Activated CD8-positive, alpha-beta memory T cell treated with anti-CD3 and anti-CD28 coated beads for 48 hours (primary cell): ENCODE measurements at places on chromosomes 3 and 15.

GRCh38 chr15:77907824-77908751 lies 169.4 kb downstream of the TBC1D2B start:
- DNase-seq = peak; percentile 19

DNA sequence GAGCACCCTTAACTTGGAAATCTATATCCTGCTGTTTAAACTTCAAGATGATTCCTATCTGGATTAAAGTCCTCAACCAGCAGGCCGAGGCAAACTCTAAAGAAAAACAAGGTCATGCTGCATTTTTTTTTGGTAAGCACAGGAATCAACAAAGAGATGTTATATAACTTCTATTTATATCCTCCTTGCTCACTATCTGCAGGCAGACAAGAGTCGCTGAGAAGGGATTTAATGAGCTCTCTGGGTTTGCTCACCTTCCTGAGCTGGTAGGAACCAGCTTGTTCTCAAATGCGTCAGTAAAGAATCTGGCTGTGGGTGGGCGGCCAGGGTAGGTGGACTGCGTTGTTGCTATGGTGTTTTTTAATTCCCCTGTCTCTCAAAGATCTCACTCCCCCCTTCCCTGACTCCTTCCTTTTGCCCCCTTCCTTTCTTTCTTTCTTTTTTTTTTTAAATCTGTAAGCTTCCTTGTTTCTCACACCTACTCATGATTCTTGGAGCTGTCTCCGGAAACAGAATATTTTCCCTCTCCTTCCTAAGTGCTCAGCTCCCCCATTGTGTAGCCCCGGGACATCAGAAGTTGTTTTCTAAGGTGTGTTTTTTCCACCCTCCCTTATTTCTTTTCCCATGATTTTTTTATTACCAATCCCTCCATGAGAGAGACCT lies 228.8 kb upstream of the BHLHE40 start:
- DNase-seq = no peak

- DNase-seq = no peak
Observed at GRCh38 chr15:31280046-31280830, 46.4 kb upstream of the KLF13 start.

GRCh38 chr3:46986782-46987310 lies 7.4 kb downstream of the NBEAL2 start:
- no peak for DNase-seq

GRCh38 chr3:52188556-52188955 lies 9.4 kb upstream of the ALAS1 start:
- DNase-seq = no peak

DNA sequence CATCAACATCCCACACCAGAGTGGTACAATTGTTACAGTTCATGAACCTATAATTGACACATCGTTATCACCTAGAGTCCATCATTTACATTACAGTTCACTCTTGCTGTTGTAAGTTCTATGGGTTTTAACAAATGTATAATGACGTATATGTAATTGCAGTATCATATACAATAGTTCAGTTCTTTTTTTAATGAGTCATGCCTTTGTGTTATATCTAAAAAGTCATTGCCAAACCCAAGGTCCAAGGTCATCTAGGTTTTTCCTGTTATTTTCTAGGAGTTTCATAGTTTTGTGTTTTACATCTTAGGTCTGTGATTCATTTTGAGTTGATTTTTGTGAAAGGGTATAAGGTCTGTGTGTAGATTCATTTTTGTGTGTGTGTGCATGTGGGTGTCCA lies 160.9 kb upstream of the GALNT15 start:
- DNase-seq = no peak

DNA sequence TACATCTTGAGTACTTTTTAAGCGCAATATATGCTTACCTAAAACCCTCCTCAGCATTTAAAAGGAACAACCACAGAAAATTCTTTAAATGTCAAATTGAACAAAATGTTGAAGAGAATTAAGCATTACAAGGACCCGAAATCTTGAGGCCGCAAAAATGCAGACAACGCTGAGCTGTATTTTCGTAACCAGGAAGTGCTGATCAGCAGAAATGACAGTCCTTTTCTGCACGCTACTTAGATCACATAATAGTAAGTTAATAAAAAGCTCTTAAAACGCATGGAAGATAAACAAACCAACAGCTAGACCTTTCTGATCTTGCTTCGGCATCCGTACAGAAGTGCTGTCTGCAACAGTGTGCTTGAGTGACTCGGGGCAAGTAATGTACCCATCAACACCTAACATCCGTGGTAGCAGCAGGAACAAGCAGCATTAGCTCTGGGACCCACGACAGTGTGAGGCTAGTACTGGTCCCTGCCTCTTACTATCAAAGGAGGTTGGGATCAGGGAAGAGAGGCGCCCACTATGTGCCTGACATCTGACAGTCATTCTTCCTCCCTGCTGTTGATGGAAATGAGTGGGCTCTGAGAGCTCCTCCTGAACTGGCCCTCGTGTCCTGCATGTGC lies 1.8 kb upstream of the SSUH2 start:
- no peak for DNase-seq

DNA sequence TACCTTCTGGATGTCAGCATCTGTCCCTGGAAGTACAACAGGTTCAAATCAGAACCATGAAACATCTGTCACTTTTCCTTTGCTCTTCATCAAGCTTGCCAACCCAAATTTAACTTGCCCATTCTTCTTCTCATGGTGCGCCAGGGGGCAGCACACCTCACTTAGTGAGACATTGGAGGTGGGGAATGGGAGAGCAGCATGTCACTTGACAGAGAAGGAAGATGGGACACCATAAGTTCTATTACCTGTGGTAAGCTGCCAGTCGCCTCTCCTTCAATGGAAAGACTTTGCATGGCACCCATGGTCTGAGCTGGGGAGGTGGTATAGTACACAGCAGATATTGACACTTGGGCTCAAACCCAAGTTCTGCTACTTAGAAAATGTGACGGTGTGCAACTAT lies 2.9 kb downstream of the SCN5A start:
- no peak for DNase-seq

GRCh38 chr3:177657243-177657642 lies 460.0 kb upstream of the TBL1XR1 start:
- DNase-seq = no peak

- DNase-seq = no peak
Observed at GRCh38 chr3:189735913-189736312, 104.7 kb downstream of the TP63 start.

GRCh38 chr3:73557986-73558726 lies 66.6 kb downstream of the PDZRN3 start:
- no peak for DNase-seq
